Nephron progenitor cell (in vitro differentiated cells): ENCODE measurements at places on chromosomes 12 and 14.

DNA sequence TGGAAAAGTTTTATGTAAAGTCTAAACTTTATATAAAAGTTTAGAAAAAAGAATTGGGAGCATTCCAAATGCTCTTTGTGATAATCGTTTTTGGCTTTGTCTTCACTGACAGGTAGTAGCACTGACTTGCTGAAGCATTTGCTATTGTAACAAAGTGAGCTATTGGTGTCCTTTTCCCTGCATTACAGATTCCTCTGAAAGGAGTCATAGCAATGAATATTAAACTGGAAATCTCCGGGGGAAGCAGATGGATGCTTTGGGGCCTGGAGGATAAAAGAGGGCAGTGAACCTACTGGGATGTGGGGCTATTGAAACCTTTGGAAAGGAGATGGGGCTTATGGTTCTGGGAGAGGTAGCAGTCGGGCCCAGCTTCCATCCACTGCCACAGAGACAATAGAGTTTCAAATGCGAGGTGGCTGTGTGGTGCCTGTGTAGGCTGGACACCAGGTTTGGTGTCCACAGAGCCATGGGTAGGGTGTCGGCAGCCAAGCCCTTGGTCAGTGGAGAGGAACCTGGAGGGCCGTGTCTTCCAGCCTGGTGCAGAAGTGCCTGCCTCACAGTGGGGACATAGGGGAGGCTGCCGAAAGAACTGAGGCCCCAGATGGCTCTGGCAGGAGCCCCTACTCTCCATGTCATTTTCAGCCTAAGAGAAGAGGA, 10.1 kb downstream of the GSG1 start:
- DNase-seq = no peak

GRCh38 chr12:113758165-113758924, 207.8 kb downstream of the RBM19 start:
- DNase-seq = no peak

GRCh38 chr14:53367644-53368026, 214.5 kb upstream of the DDHD1 start:
- DNase-seq = no peak

GRCh38 chr12:28489246-28489645, 299.0 kb downstream of the CCDC91 start:
- no peak for DNase-seq

DNA sequence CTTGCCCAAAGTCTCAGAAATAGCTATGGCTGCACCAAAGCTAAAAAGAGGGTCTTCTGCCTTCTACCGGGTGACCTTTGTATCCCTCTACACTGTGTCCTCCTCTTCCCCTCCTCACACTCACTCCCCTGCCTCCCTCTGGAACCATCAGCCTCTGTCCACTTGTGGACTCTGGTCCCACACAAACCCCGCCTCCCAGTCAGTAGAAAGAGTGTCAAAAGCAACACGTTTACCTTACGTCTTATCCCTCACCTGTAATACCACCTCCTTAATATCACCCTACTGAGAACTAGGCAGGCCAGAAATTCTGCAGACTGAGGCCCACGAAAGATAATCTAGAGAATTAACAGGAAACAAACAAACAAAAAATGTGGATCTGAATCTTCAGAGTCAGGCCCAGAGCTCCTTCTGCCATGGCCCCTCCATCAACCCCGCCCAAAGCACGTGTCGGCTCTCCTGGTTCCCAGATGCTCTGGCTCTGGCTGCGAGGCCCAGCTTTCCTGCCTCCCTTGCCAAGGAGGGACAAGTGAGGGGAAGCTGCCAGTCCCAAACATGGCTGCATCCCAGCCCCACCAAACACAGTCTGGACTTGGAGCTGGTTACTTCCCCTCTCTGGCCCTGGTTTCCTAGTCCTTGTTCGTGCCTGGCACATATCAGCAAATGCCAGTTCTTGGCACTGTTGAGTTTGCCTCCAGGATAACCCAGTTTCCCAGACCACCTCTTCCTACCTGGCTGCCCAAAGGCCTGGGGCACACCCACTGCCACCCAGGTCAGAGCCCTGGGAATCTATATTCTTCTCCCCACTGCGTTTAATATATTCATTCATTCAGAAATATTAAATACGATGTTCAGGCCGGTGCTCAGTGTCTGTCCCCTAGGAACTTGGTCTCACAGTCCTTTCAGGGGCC, 2.7 kb downstream of the ACTN1 start:
- DNase-seq = no peak

GRCh38 chr14:33754261-33754660, 196.6 kb downstream of the EGLN3 start:
- no peak for DNase-seq

GRCh38 chr12:127536833-127537428, 730.0 kb upstream of the TMEM132C start:
- DNase-seq = no peak

DNA sequence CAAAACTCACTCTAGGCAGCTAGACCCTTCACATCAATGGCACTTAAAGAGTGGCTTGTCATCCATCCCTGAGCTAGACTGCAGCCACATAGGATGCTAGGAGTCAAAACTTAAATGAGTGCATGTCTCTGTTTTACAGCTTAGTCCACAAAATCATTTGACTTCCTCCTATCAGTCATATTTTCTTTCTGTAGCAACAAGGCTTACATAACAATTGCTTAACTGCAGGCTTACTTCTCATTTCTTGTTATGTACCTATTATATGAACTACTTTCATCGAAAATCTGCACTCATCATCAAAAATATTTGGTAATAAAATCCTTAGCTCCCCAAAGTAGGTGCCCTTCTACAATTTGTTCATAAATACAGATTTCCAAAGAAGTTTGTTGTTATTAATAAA, 30.1 kb downstream of the CLEC1A start:
- no peak for DNase-seq

GRCh38 chr14:26180221-26180620, 417.6 kb downstream of the NOVA1 start:
- no peak for DNase-seq
